Memory B cell (primary cell): ENCODE measurements at places on chromosomes 2 and 18.

DNA sequence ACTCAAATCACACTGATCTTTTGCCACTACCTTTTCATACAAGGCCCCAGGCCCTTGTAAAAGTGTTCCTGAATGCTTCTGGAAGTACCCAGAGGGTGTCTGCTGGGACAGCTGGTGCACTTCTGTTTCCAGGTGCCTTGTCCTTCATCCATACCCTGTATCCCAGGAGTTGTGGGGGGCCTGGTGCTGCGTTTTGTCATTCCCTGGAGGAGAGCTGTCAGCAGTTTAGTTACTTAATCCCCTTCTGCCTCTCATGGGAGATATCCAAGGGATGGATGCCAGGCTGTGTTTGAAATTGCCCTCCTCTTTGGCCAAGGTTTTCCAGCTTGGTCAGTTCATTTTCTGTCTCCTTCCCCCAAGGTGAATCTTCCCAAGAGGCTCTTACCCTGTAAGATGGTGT, 158.3 kb downstream of the WDSUB1 start:
- no peak for DNase-seq

DNA sequence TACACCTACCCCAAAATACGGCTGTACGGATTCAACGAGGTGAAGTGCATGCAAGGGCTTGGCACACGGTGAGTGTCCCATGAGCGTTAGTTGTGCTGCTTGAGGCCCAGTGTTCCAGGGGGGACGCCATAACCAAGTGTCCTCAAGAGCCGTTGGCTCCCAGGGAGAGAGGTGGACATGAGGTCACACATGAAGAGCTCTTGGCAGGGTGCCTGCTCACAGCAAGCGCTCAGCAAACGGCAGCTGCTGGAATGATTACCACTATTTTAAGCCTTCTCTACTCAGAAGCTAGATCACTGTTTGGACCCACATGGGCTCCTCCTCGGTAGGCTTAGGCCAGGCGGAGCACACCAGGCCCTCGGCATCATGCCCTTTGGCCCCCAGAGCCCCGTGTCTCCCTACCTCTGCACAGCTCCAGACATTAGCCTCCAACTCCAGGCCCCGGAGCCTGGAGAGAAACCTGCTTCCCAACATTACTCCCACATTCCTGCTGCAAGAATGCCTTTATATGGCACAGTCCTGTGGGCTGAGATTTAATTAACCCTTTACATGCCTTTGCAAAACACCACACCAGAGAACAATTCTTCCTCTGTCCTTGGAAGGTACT, 68.4 kb upstream of the PPP1CB start:
- DNase-seq: no peak

GRCh38 chr2:240411261-240412160, 24.0 kb upstream of the GPC1 start:
- no peak for DNase-seq

GRCh38 chr2:188623995-188624643, 332.4 kb downstream of the GULP1 start:
- DNase-seq: no peak

GRCh38 chr18:24540896-24541295, 80.5 kb downstream of the HRH4 start:
- no peak for DNase-seq

DNA sequence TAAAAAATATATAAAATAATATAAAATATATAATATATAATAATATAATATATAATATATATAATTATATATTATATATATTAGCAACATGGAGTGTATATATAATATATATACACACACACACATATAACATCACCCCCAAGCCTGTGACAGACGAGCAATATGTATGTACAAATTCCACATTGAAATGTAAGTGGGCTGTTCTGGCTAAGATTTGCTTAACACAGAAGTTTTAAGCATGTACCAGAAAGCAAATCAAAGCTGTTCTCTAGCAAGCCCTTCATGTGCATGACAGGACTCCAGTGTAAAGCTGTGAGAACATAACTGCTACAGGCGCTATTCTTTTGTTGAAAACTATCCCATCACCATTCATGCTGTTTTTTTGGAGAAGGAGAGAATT, 261.7 kb upstream of the TNP1 start:
- DNase-seq: no peak

DNA sequence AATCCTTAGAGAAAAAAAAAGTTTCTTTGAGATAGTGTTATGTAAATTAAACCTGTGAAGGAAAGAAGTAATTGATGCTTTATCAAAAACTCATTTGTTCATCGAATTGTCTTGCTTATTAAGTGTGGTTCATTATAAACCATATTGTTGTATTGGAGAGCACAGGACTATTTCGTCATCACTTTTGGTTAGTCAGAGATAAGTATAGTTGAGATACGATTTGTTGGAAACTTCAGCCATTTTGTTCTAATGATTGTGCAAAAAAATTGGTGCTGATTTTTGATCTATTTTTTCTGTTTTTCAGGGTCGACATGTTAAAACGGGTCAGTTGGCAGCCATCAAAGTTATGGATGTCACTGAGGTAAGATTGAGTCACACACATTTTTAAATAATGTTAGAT, 92.9 kb downstream of the MAP4K4 start:
- no peak for DNase-seq

GRCh38 chr18:7630731-7631442, 63.8 kb downstream of the PTPRM start:
- DNase-seq: no peak
